Panc1 (cell line): ENCODE measurements at places on chromosomes 16 and 17.

DNA sequence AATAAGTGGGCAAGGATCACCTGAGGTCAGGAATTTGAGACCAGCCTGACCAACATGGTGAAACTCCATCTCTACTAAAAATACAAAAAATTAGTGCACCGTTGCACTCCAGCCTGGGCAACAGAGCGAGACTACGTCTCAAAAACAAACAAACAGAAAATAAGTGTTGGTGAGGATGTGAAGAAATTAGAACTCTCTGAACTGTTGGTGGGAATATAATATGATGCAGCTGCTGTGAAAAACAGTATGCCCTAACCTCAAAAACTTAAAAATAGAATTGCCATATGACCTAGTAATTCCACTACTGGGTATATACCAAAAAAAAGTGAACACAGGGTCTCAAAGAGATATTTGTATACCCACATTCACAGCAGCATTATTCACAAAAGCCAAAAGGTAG is 26.1 kb downstream of the GLG1 start:
- no peak for DNase-seq

DNA sequence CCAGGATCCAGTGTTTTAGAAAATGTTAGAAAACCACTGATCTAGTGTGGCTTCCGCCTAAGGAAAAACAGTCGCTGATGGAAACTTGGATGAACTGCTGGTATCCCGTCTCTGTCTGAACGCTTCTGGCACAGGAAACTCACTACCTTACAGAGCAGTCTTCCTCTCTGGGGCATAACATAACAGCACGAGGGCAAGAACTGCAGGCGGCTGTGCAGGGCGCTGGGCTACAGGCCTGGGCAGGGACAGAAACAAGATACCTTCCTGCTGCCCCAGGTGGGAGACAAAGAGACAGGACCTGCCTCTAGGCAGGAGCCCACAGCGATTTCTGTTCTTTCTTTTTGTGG is 10.5 kb downstream of the MXRA7 start:
- no peak for DNase-seq

DNA sequence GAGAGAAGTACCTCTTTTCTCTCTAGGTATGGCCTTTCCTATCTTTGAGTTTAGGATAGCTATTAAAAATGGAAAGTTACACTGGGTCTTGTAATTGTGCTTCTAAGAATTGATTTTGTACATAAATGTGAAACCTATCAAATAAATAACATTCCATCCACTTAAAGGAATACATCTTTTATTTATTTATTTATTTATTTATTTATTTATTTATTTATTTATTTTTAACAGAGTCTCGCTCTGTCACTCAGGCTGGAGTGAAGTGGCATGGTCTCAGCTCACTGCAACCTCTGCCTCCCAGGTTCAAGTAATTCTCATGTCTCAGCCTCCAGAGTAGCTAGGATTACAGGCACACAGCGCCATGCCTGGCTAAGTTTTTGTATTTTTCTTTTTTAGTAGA is 1114.0 kb upstream of the EEF2KMT start:
- no peak for DNase-seq

- DNase-seq: no peak
Observed at GRCh38 chr17:33164169-33164881, 128.8 kb downstream of the ASIC2 start.

DNA sequence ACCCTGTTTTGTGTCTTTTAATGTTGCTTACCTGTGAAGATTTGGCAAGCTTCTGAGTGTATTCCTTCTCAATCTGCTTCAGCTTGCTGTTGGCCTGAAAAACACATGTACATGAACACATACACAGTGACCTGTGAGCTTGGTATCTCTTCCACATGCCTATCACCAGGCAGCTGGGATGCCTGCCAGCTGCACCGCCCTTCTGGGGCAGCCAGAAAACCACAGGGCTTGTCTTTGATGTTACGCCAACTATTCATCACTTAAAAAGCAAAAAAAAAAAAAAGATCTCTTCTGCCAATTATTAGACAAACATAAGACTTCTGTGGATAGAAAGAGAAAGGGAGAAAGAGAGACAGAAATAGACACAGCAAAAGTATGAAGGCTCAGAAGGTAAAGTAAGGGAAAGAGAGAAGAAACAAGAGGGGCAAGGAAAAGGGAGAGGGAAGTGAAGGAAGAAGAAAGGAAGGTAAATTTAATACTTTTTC is 189.2 kb upstream of the AXIN2 start:
- peak; percentile 12 for DNase-seq

- no peak for DNase-seq
Observed at GRCh38 chr17:44122816-44123355, 555 bp downstream of the HDAC5 start.

- DNase-seq: no peak
Observed at GRCh38 chr16:78242239-78242630, 142.8 kb downstream of the WWOX start.

- no peak for DNase-seq
Observed at GRCh38 chr17:63279498-63280230, 166.4 kb downstream of the CYB561 start.

GRCh38 chr17:78496311-78496710 is 80.9 kb downstream of the DNAH17 start:
- DNase-seq: no peak

DNA sequence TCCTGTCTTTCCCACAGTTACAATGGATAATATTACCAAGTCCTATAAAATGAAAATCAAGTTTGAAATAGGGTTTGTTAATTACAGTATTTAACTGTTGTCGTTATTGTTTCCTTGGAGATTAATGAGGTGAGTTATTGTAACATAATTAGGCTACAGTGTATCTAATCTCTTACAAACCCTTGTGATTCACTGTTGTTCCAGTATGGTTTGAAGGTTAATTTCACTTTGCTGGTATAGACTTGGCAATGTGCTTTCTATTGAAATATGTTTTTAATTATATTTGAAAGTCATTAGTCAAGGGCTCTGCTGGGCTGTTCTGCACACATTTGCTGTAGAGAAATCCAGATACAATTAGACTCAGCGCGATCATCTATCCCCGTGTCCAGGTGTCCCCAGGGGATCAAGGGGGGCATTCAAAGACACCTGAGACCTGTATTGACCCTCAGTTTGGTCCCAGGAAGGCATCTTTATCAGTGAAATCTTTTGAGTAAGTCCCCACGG is 624.6 kb upstream of the EEF2KMT start:
- no peak for DNase-seq

- no peak for DNase-seq
Observed at GRCh38 chr16:30694926-30695693, 3.9 kb upstream of the SRCAP start.
